ENCODE measurements at places on chromosomes 1 and 21.

- DNase-seq = no peak
Measured at GRCh38 chr1:52306227-52307006, 59.6 kb downstream of the CC2D1B start.

DNA sequence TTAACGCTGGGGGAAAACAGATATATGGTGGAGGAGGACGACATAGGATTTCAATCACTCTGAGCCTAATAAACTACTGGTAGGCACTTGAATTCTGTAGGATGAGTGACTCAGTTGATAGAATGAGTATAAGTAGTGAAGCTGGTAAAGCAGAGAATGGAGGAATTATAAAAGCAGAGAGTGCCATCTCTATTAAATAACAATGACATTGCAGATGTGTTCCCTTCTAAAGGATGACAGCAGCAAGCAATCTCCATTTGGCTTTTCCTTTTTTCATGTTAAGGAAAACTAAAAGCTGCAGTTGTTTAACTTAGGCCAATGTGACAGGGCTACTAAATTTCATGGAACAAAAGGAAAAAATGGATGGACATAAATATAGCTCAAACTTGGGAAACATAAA lies 17.5 kb downstream of the ZBTB8OS start:
- DNase-seq = no peak

DNA sequence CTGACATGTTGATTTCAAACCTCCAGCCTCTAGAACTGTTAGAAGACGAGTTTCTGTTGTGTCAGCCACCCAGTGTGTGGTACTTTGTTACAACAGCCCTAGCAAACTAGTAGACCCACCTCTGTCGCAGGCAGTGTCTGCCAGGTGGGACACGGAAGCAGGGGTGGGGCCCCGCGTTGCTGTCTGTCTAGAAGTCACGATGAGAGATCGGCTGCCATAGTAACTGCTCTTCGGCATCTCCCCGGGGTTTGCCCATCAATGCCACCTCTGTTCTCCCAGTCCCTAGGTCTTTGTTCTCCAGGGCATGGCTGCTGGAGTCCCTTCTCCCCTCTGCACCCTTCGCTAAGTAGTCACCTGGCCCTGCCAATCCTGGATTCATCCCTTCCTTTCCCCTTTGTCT lies 15.2 kb upstream of the CLSTN1 start:
- DNase-seq = no peak

GRCh38 chr1:155173478-155174323 lies at the start of gene TRIM46:
Gene TRIM46 (plus strand): TSS chr1:155173849. CDS start chr1:155173967, 118 bp downstream.
- peak; percentile 54 for DNase-seq

GRCh38 chr1:153616917-153617311 lies 789 bp upstream of the S100A14 start:
- DNase-seq = no peak

DNA sequence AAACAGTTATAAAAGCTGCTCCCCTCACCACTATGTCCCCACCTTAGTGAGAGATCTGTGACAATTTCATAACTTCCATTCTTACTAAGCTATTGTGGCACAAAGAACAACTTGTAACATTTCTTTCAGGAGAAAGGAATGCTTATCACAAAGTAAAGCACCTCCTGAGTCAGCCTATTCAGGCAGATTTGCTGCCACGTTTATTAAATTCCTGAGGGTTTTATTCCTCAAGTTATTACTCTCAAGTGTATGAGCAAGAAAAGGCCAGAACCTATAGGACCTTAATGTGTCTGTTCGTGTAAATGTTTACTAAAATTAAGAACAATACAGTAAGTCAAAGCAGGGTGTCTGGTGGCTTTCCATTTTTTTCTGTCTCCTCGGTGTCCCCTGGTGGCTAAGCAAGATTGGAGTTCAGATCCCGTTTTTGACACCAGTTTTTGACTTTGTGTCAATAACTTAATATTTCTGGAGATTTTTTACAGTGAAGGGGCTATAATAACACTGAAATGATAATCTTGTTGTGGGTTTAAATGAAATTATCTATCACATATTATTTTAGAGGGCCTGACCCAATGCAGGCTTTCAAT lies 1539.6 kb downstream of the BRINP3 start:
- no peak for DNase-seq

- DNase-seq = no peak
Measured at GRCh38 chr21:15741510-15741909, 11.7 kb downstream of the USP25 start.

DNA sequence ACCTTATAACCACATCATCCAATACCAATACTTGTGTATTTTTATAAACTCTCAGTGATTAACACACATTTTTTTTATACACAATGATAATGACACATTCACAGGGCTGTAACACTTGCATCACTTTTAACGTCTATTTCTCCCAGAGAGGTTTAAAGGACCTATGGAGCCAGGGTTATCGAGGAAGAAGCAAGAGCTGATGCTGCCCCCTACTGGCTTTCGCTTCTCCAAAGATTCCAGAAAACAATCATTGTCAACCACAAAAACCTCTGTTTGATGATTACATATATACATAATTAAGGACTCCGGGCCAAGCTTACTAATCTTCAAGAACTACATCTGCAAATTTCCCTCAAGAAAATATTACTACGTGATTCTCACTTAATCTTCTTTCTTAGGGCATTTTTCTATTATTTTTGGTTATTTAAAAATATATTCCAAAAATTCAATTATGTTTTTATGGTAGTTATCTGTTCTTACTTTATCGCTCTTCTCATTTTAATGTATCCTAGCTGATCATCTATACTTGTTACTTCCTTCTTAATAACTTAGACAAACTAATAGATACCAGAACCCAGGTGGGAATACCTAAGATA lies 214.5 kb downstream of the VAV3 start:
- peak; percentile 17 for DNase-seq

- no peak for DNase-seq
Measured at GRCh38 chr21:45225741-45226327, 61.9 kb downstream of the POFUT2 start.

DNA sequence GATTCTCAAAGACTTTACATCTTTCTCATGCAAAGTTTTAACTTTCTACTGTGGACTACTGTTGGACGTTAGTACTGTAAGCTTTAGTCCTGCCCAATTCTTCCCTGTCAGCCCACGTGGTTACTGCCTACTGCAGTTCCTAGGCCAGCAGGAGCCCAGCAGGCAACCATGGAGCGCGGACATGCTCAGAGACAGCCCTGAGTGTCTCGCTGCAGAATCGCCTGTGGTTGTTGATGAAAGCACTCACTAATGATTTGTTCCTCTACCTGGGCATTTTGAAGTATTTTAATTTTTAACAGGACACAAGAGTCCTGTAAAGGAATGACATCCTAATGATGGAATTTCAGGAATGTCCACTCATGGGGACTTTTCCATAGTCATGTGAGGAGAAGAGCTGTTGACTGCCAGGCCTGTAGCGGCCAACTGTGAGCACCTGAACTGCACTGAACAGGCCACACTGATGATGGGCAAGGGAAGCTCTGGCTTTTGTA lies 44.1 kb downstream of the PGBD5 start:
- DNase-seq = no peak

DNA sequence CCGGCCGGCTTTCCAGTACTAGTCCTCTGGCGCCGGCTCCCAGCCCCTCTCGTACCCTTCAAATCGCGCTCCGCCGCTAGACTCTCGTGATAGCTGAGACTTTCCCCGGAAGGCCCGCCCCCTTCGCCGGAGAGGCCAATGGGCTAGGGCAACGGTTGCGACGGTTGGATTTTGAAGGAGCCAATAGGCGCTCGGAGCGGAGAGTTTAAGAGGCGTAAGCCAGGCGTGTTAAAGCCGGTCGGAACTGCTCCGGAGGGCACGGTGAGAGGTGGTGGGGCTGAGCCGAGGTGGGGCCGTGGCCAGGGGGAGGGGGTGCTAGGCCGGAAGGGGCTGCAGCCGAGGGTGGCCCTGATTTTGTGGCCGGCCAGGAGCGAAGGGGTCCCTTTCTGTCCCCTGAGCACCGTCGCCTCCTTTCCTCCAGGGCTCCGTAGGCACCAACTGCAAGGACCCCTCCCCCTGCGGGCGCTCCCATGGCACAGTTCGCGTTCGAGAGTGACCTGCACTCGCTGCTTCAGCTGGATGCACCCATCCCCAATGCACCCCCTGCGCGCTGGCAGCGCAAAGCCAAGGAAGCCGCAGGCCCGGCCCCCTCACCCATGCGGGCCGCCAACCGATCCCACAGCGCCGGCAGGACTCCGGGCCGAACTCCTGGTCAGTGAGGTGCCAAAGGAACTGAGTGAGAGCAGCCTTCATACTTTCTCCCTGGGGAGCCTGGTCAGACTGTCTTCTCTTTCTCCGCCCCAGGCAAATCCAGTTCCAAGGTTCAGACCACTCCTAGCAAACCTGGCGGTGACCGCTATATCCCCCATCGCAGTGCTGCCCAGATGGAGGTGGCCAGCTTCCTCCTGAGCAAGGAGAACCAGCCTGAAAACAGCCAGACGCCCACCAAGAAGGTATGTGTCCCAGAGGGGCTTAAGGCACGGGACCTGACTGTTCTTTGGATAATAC lies at the start of gene CDC20:
CDC20 (plus strand) TSS at position 236 of the 948 bp plus-strand sequence; CDS start at position 471, 235 bp downstream.
- DNase-seq = peak; percentile 96

DNA sequence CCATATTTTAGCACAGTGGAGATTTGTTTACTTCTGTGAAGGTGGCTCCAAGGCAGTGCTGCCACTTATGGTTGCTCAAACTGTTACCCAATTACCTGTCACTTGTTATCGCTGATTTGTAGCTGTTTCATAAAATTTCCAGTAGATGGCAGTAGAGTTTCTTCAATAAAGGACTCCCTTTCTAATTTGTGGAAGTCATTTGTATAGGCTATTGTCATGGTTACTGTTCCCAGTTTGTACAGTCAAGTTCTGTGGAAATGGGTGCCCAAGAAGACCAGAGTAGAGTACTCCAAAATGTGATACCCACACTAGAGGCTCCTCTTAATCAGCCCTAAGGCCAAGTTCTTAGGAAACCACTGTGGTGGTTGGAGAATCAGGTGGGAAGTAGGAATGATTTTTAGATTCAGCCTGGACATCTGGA lies 186.1 kb downstream of the CLEC20A start:
- no peak for DNase-seq

DNA sequence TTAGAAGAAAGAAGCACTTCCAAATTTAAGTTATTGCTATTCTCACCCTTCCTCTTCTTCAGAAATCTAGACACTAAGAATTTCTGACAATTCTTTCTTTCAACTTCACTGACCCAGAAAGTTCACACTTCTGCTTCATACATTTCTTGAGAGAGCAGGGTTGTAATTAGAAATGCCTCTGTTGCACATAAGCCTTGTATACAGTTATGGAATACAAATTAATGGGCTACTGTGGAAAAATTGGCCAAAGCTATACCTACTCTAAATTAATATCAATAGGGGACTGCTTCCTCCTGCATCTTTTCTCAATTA lies 1.5 kb downstream of the TNFSF18 start:
- no peak for DNase-seq

GRCh38 chr1:217052196-217052595 lies 329.0 kb upstream of the ESRRG start:
- DNase-seq = no peak

GRCh38 chr1:178593515-178593914 lies 80.6 kb downstream of the TEX35 start:
- no peak for DNase-seq

GRCh38 chr21:21084179-21084578 lies 86.0 kb downstream of the NCAM2 start:
- DNase-seq = no peak

- no peak for DNase-seq
Measured at GRCh38 chr1:98947071-98947470, 57.6 kb downstream of the PLPPR5 start.

GRCh38 chr1:100231721-100232120 lies 17.9 kb downstream of the DBT start:
- no peak for DNase-seq

DNA sequence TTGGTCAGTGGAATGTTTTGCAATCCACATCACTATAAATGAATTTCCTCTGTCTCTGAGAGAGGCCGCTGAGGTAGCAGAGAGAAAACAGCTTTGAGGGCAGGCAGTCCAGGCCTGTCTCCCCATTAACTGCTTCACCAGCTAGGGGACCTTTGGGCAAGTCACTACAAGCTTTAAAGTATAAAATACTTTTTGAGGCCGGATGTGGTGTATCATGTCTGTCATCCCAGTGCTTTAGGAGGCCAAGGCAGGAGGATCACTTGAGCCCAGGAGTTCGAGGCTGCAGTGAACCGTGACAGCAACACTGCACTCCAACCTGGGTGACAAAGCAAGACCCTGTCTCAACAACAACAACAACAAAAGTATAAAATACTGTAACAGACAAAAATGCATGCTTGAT lies 6.4 kb downstream of the IL6R start:
- no peak for DNase-seq

All from stimulated activated effector memory CD8-positive, alpha-beta T cell treated with anti-CD3 and anti-CD28 coated beads, Interleukin-12 subunit alpha, Interleukin-12 subunit beta, amount 100 ng/mL, for 72 hours (primary cell).